ENCODE measurements at places on chromosomes 6 and 20. TPM values are rescaled to one million over a fixed set of nuclear protein-coding genes. Genes with fewer than 3 reads are reported as not detected.

- DNase-seq, result no peak
These were observed 236.2 kb downstream of the CD83 start for GRCh38 chr6:14353798-14354197.

DNA sequence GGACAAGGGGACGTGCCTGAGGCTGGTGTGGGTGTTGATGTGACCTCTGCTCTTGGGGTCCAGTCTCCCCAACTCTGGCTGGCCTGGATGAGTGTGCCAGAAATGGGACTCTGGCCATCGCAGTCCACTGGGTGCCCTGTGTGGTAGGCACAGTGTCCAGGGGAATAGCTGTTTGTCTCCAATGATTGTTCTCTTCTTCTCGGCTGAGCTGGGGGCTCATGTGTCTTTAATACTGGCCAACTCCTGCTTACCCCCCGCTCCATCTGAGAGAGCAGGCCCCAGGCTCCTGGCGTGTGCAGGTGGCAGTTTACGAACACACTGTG is 45.0 kb downstream of the RBM38 start:
- no peak for DNase-seq

- DNase-seq, result no peak
These were observed at the start of gene OPRL1 for GRCh38 chr20:64080013-64080812. Gene OPRL1 (plus strand): TSS chr20:64080082. CDS start chr20:64092721, 12,639 bp downstream.

The B3GALT4 gene
- 4.5 TPM for total RNA-seq

- no peak for DNase-seq
These were observed 46.4 kb upstream of the COL21A1 start for GRCh38 chr6:56293781-56294180.

GRCh38 chr6:158518191-158519127 is 41.4 kb upstream of the TMEM181 start:
- DNase-seq, result no peak

The SIRPA gene
- 35.6 TPM for total RNA-seq

GRCh38 chr20:59104831-59105230 is 58.8 kb upstream of the ZNF831 start:
- DNase-seq, result no peak

DNA sequence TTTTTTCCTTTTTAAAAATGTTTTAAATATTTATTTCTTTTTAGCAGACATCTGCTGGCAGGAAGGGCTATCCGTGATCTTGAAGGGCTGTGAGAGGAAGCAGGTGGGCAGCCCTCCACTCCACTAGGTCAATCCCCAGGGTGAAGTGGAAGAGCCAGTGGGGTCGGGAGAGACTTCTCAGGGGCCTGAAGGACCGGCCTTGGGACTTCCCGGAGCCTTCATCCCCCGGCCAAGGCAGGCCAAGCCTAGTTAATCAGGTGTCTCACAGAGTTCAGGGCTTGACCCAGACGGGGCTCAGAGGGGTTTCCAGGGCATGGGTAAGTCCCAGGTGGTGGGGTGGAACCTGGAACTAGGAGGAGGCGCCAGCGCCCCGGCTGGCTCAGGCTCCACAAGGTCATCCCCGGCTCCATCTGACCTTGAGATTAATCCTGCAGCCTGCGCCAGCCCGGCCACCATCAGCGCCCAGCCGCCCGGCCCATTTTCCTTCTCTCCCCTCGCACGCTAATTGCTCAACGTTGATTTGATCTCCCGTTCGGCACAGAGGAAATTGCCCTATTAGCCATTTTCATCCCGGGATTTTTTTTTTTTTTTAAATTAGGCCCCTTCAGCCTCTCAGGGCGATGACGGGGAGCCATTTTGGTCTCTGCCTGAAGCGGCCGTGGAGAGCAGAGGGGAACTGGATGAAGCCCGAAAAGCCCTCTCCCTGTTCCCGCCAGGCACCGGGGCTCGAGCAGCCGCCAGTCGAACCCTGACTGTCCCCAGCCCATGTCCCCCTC is 44.4 kb downstream of the MDFI start:
- no peak for DNase-seq

GRCh38 chr6:153016846-153017245 is 14.3 kb upstream of the MTRF1L start:
- DNase-seq, result no peak

The CLVS2 gene
- total RNA-seq, result not detected

- no peak for DNase-seq
These were observed 9.8 kb upstream of the ELOVL5 start for GRCh38 chr6:53358440-53359094.

The MYCT1 gene
- 156 TPM for total RNA-seq

DNA sequence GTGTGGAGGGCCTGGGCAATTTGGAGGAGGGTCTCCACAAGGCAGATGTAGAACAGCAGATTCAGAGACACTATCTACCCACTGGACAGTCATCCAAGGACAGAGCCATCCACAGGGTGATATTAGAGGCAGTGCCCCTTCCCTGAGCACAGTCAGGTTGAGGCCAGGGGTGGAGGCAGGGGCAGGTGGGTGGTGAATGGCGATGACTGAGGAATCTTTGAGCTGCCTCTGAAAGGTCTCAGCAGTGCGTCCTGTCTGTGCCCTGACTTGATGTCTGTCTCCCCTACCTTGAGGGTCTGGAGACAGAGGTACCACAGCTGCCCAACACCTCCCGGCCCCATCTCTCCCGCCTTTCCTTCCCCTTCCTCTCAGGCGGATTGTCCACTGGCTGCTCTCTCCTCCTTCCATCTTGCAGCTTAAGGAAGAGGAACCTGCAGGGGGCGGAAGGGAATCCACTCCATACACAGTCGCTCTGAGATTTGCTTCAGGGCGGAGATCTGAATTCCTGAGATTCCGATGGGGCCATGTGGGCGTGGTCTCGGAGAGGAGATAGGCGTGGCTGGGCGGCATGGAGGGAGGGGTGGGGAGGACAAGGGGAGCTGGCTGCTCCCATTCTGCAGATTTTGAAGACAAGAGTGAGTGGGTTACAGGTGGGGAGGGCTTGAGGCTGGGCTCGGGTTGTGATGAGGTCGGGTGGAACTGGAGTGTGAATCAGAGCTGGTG is 1.7 kb downstream of the MUCL3 start:
- peak; percentile 34 for DNase-seq

GRCh38 chr6:166010136-166010960 is 157.3 kb downstream of the TBXT start:
- no peak for DNase-seq

DNA sequence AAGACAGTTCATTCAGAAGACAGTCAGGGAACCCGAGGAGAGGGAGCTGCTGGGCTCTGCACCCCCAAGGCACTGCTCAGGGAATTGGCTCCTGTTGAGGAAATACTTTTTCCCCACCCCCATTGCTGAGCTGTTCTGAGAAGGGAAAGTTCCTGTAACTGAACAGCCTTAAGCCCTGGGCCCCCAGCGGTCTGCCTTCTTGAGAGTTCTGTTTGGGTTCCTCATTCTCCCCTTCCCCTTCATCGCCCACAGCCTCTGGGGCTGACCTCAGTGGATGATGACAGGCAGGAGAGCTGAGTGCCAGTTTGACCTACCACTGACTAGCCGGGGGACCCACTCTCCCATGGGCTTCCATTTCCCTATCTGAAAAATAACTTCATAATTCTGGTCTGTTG is 10.7 kb downstream of the HCK start:
- DNase-seq, result no peak

- no peak for DNase-seq
These were observed 39.3 kb upstream of the DSN1 start for GRCh38 chr20:36812594-36813463.

The CCN5 gene
- total RNA-seq, result not detected

The IL17A gene
- total RNA-seq, result not detected

DNA sequence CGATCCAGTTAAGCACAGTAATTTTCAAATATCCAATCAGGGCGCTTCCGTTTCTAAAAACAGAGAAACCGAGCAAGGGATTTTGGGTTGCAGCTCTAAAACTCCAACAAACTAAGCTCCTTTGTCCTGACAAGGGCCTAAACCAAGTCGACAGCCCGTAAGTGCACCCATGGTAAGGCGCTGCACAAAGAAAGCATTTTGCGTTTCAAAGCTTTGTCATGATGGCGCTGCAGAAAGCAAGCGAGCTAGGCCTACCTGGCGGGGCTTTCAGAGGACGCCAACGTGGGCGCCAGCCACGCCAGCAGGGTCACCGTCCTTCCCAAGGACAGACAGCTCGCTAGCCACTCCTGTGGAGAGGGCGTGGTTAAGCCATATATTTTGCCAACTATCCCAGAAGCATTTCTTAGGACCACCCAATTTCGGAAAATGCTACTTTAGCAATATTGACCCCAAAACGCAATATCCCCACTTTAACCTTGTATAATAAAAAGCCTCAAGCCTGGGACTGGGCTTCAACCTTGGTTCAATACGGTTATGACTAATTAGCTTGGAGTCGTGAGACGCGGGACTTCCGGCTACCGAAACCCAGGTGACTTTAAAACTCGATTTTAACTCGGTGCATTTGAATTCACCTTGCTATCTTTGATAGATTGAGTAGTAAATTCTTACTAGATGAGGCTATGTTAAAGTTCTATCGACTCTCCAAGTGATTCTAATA is 53.8 kb downstream of the TRIM38 start:
- no peak for DNase-seq

DNA sequence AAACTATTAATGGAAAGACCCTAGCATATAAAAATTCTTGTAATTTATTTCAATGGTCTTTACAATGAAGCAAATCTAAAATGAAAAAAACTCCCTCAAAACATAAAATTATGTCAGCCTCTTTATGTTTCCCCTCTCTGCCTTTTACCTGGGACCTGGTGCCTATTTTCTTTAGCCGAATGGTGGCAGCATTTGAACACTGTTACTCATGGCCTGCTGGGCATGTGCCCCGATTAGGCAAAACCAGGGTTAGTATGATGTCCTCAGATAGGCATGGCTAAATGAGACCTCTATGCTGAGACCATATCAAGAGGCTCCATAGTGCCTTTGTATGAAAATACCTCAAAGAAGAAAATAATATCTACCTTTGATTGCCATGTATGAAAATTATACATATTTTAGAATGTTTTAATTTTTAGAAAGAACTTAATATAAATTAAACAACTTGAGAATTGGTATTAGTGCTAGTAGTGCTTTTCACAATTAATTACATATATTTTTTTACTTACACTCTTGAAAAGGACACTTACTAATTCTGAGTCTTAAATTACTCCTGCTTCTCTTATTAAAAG is 22.5 kb upstream of the C6orf58 start:
- no peak for DNase-seq

The TMEM151B gene
- not detected for total RNA-seq

The STX11 gene
- 16.0 TPM for total RNA-seq

DNA sequence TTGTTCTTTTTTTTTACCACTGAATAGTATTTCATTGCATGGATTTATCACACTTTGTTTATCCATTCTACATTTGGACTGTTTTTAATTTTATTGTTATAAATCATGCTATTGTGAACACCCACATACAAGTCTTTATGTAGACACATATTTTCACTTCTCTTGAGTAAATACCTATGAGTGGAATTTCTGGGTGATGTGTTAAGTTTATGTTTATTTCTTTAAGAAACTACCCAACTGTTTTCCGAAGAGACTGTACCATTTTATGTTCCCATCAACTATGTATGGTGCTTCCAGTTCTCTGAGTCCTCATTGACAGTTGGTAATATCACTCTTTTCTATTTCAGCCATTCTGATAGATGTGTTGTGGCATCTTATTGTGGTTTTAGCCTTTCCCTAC is 54.0 kb downstream of the RIN2 start:
- DNase-seq, result no peak

The OPRM1 gene
- total RNA-seq, result not detected

DNA sequence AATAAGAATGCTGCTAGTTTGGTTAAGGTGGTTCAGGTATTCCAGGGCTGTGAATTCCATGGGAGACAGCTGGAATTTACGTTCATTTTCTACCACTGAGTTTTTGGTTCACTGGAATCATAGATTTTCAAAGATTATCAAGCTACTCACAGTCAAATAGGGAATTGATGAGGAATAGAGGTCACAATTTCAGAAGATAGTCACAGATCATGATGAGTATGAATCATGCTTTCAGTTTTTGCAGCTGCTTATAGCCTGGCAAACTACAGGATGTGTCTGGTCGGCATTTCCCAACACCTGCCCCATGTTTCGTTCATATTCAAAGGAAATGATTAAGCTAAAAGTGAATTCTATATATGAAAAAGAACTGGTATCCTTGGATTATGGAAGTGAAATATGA is 58.7 kb downstream of the BCKDHB start:
- DNase-seq, result no peak

The KCNB1 gene
- not detected for total RNA-seq

GRCh38 chr6:79077715-79078074 is 359 bp downstream of the PHIP start:
- DNase-seq, result no peak
